Left renal cortex interstitium (tissue), 4 donors: ENCODE measurements at places on chromosomes 13 and 19. TPM values are rescaled to one million over a fixed set of nuclear protein-coding genes. Genes with fewer than 3 reads are reported as not detected.

EVI5L gene
- 19.1 TPM for polyA plus RNA-seq

- no peak for DNase-seq
Observed at GRCh38 chr13:104757712-104758111, 1691.5 kb upstream of the SLC10A2 start.

DNA sequence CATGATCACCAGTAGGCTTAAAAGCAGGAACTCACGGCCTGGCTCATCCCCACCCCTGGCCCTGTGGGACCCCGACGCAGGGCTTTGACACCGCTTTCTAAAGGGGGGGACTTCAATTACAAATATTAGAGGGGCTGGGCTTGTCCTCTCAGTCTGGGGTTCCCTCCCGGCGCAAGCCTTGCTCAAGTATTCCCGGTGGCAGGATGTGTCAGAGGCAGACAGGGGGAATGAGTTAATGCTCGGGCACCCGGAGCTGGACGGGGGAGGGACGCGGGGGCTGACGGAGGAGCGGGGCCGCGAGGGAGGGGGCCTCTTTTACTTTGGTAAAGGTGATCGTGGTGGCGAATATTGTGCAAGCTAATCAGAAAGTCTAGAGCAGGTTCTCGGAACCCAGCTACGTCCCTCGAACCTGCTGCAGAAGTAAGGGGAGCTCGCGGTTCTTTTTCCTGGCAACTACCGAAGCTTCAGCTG is 1.1 kb downstream of the FGF14 start:
- peak; percentile 9 for DNase-seq

LHFPL6 gene
- polyA plus RNA-seq: 43.5 TPM

TUBA3C gene
- not detected for polyA plus RNA-seq

DNA sequence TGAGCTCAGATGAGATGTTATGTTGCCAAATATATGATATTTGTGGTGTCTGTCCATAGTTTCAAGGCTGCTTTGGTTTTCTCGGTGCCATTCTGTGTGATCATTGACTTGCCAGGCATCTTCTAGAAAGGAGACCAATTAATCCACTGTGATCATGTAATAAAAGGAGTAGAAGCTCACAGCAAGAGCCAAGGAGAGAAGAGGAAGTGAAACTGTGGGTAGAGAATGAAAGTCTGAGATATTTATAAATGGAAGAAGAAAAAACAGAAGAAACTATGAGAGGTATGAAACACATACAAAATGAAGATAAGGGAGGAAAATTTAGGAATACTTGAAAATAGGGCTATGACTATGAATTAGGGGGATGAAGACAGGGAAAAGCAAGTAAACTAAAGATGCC is 11.1 kb upstream of the ZNF613 start:
- no peak for DNase-seq

- no peak for DNase-seq
Observed at GRCh38 chr13:95123726-95124125, 177.5 kb downstream of the ABCC4 start.
